Stimulated activated CD4-positive, alpha-beta T cell treated with anti-CD3 and anti-CD28 coated beads, Interleukin-1b, Interleukin-23, amount 100 ng/mL, for 1 hour (primary cell): ENCODE measurements at places on chromosomes 3 and 15.

- DNase-seq, result peak; percentile 28
Measured at GRCh38 chr15:84878504-84878903, 6.0 kb upstream of the SLC28A1 start.

DNA sequence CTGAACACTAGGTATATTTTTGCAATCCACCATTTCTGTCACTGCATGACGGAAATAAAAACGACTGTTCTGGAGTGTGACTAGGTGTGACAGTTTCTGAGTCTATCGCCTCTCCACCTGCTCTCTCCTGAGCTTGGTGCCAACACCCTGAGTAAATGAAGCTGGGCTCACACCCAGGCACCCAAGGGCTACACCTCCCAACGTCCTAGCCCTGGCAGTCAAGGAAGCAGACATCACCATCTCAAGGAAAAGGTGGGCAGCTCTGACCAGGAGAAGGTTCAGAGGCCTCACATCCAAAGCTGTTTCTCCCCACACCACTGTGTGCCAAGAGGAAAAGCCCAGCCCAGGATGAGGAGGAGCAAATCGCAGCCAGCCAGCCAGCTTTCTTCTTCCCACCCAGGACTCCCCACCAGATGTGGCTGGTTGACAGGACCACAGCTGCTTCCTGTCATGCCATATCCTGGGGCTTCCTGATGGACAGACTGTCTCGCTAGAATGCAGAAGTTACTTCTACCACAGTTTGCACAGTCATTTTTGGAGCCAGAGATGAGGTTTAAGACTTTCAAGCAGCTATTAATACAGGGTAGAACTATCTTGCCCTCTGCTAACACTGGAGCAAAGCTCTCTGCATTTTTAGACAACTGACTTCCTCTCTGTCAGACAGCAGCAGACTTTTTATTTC, 3.3 kb downstream of the SCAMP2 start:
- no peak for DNase-seq

- DNase-seq, result no peak
Measured at GRCh38 chr3:196938576-196938975, 3.8 kb downstream of the NCBP2 start.

- DNase-seq, result no peak
Measured at GRCh38 chr3:31765871-31766270, 215.2 kb downstream of the OSBPL10 start.

DNA sequence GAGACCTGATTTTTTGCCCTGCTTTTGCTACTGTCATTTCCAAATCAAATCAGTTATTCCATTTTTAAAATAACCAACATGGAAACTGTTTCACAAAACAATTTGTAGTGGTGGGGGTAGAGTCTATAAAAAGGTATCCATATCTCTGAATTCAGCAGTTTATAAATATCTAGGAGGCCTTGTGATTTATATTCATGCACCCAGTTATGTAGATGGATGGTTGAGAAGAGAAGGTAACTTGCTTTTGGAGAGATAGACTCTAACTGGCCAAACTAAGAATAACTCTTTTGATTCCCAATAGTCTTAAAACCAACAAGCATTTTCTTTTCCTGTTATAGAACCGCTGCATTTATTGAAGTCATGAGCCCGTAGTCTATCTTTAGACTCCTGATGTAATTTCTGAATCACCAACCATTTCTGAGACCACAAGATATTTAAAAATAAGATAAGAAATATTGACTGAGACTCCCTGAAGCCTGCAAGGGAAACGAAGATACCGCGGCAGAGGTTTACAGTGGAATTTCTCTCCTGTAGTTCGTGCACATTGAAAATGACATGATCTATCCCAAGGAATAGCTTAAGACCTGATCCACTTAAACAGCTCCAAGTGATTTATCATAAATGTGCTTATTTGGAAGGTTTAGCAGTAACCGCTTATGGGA, 68.5 kb downstream of the SAMMSON start:
- DNase-seq, result no peak

DNA sequence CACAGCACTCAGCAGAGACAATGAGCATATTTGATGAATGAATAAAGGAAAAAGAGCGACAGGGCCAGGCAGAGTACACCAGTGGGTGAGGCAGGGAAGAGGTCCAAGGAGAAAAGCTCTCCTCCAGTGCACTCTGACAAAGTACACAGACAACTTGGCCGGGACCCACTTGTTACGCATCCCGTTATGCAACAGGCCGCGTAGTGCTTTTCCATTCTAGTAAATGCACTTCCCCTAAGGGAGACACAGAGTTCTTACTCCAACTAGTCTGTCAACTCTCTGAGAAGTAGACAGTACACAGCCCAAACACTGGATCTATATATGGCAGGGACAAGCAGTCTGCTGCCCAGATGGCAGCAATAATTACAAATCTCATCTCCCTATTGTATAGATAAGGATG, 18.5 kb downstream of the LARP6 start:
- DNase-seq, result no peak

DNA sequence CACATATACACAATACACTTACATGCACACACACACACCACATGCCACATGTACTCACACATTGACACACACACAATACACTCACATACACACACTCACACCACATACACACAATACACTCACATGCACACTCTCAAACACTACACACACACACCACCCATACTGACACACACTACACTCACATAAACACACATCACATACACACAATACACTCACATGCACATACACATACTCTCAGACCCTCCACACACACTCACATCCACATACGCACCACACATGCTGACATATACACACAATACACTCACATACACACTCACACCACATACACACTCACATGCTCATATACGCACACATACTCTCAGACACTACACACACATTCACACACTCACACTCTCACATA, 28.3 kb upstream of the KIF23 start:
- DNase-seq, result no peak

DNA sequence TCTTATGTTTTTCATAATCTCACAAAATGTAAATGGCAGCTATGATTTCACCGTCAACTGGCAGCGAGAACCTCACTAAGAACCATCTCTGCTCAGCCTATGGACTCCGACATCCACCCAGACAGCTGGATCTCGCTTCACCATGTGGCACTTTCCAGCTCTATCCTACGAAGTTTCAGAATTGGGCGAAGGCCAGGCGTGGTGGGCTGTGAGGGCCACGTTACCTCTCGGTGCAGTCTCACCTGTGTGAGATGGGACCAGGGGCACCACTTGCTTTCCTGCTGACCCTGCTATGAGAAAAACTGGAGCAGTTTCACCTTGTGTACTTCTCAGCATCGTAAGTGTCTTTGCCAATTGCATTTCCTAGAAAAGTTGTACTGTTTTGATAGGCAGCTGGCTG, 32.3 kb downstream of the CHDH start:
- DNase-seq, result no peak

- DNase-seq, result no peak
Measured at GRCh38 chr15:99677540-99678134, 55.6 kb downstream of the LYSMD4 start.

DNA sequence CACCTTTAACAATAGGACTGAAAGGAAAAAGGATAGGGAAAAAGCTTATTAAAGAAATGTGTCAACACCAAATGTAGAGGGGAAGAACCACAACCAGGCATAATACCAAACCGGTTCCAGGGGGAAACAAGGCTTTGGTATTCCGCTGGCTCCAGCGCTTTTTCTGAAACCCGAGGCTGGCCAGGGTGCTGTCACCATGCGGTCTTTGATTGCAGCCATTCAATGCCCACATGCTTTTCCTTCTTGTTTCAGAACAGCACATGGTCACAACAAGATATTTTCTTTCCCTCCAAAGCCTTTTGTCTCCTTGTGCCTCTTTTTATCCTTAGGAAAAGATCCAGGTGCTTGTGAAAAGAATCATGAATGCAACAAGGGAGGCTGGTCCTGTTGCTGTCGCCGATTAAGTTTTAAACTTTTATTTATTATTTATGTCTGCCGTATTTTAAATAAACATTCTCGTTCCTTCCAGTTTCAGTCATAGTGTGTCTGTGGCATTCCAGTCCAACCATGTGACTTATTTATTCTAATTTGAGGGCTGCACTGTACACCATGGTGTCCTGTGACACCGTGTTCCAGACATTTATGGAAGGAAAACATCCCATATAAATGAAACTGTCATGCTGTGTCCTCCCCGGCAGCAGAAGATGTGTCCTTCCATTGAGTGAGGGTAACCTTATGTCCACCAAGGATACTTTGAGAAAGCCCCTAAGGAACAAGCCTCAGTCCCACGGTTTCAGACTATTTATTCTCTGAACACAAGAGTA, 41.1 kb downstream of the CCK start:
- DNase-seq, result no peak

DNA sequence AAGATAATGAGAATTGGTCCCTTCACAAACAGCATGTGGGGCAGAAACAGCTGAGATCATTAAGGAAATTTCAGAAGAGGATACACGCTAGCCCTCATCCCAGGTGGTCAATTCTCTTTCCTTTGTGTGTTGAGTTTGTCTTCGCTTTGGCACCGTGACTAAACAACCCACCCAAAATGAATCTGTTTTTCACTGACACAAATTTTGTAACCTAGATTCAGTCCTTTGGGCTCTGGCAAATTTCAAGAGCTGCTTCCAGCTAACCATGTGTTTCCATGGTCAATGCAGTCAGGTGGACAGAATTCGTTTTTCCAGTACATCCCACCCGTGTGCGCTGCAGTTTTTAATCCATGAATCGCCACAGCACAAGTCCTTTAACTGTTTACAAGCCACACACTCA, 435.4 kb downstream of the WDR72 start:
- no peak for DNase-seq

- DNase-seq, result no peak
Measured at GRCh38 chr3:85576091-85576690, 617.4 kb downstream of the CADM2 start.

GRCh38 chr15:69395991-69396390, 18.2 kb upstream of the KIF23 start:
- no peak for DNase-seq

GRCh38 chr3:115381573-115381912, 234.5 kb upstream of the ZBTB20 start:
- no peak for DNase-seq

- DNase-seq, result no peak
Measured at GRCh38 chr3:186471771-186472170, 72.4 kb downstream of the CRYGS start.

- DNase-seq, result no peak
Measured at GRCh38 chr3:107213044-107213669, 164.1 kb upstream of the CCDC54 start.

GRCh38 chr3:80036176-80036575, 268.4 kb upstream of the ROBO1 start:
- no peak for DNase-seq

GRCh38 chr3:153079386-153079785, 82.6 kb upstream of the RAP2B start:
- no peak for DNase-seq

DNA sequence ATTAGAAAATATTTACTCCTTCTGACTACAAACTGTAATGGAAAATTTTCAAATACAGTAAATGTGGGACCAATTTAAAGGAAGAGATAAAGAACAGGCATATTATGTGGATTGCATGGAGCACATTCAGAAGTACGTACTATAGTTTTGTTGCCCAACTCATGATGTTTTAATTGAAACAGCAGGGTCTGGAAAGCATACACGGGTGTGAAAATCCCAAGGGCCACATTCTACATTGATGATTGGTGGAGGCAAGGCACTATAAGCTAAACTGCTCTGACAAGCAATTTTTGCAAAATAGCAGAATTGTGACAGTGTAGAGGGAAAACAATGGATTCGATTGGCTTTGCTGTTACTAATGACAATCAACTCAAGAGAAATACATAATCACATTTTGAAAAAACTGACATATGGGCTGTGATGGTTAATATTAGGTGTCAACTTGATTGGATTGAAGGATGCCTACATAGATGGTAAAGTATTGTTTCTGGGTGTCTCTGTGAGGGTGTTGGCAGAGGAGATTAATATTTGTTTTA, 458.6 kb downstream of the PYDC2 start:
- DNase-seq, result no peak
